ENCODE measurements at places on chromosomes 7 and 10.

GRCh38 chr7:142964502-142965246 lies 2.5 kb upstream of the KEL start:
- DNase-seq, result no peak

DNA sequence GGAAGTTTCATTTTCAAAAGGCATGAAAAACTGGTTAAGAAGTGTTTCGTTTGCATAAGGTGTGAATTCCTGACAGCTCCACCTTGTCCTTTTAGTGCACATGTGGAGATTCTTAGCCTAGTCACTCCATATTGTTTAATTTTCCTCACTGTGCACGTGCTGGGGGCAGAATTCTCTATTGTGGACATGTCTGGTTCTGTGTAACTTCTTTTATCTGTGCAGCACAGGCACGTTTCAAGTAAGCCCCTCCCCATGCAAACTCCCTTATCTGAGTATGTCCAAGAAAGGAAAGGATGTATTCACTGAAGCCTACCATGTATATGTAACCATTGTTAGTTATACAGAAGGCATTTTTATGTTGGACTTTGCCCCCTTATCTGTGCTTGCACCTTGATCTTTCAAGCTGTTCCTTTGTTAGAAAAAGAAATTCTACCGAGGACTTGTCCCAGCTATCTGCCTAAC lies 1346.3 kb downstream of the REEP3 start:
- DNase-seq, result no peak

GRCh38 chr7:115363916-115364315 lies 442.0 kb downstream of the MDFIC start:
- DNase-seq, result no peak

- DNase-seq, result peak; percentile 49
These were observed 106.5 kb downstream of the HTR7 start for GRCh38 chr10:90751107-90751997.

- peak; percentile 46 for DNase-seq
These were observed 240.1 kb downstream of the ELMO1 start for GRCh38 chr7:37208528-37208927.

DNA sequence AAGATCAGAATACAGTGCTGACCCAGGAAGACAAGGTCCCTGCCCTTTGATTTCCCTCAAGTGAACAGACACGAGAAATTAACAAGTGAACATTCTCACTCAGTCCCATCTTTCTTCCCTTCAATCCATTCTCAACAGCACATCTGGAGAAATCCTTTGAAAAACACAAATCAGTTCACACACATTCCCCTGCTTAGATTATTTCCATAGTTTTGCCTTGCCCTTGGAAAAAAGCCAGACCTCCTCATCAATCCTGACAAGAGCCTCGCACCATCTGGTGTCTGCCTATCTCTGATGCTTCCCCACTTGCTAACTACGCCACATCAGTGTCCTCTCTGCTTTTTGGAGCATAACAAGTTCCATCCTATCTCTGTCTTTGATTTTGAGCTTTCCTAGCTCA lies 94.4 kb upstream of the KIAA1217 start:
- DNase-seq, result peak; percentile 40

- peak; percentile 17 for DNase-seq
These were observed 13.2 kb downstream of the ZNF488 start for GRCh38 chr10:47370878-47371277.

DNA sequence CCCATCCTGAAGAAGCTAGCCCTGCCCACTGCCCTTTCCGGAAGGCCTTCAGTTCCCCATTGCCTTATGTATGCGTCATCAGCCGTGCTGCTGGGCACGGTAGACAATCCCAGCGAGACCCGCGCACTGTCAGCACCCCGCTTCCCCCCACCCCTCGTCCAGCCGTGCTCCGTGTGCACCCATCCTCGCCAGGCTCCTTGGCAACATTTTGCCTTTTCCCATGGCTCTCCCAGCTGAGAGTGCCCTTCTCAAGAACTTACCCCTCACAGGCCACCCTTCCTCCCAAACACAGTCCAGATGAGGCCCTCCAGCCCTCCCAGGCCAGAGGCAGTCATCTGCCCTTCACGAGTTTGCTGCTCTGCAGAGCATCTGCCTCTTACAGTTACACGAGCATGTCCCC lies 633.8 kb upstream of the FOXK1 start:
- DNase-seq, result no peak
